ENCODE measurements at places on chromosomes 1 and 21.

- DNase-seq = no peak
These were observed 365.1 kb upstream of the VAMP3 start for GRCh38 chr1:7405844-7406500.

- no peak for DNase-seq
These were observed 343.0 kb downstream of the USP25 start for GRCh38 chr21:16072737-16073136.

GRCh38 chr1:195241066-195241465 is 1367.2 kb downstream of the KCNT2 start:
- DNase-seq = no peak

GRCh38 chr1:204065174-204065985 is 7.5 kb upstream of the SOX13 start:
- no peak for DNase-seq

GRCh38 chr1:104921525-104921924 is 1171.8 kb downstream of the AMY1C start:
- no peak for DNase-seq

DNA sequence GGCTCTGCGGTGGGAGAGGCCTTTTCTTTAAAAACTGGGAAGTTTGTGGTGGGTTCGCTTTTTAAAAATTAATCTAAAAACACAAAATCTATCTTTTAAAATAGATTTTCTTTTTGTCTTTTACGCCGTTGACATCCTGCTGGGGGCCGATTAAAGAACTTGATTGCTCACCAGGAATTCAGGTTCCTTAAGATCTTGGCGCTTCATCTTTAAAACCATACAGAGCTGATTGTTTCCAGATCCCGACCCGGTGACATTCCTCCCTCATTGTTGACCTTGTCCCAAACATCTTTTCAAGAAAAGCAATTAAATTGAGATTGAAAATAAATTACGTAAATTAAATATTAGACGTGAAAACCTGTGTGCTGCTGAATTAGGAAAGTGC is 546 bp upstream of the ZNF697 start:
- DNase-seq = no peak

DNA sequence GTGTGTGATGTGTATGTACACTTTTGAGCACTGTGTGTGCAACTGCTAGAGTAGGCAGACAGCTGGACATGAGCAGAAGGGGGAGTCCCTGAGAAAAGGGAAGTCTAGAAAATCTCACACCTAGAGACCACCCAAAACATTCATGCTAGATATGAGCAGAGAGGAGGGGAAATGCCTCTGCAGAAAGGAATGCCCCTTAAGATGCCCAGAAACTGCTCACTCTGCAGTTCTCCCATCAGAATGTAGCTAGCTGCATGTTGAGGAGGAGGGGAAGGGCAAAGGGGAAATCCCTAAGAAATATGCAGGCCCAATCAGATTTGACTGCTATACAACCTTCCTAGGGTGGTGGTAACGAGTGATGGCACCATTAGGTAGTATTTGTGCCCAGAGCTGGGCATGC is 31.8 kb upstream of the MAGOH start:
- no peak for DNase-seq

DNA sequence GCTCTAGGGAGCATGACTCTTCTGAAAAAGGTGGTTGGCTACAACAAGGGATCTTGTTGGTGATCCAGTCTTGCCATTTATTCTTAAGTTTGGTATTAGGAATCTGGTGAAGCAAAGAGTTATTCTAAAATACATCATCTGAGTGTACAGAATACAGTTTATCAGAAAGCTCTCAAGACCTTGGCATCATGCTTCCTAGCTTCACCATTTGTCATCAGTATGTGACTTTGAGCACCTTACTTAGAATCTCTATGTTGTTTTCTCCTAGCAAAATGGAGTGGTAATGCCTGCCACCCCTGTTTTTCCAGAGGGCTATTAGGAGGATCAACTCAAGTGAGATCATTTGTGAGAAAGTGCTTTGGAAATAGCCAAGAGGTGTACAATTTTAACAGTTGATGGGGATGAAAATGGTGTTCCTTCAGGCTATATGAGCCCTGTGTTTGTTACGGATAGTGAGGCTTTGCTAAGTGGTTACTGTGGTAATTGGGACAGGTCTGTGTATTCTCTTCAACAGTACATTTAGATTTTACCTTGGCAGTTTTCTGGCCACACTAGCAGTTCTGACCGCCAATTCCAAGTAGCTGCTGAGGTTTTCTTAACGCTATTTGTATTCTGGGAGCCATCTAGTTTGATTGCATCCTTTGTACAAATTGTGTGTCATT is 120.5 kb downstream of the DISP1 start:
- no peak for DNase-seq

- no peak for DNase-seq
These were observed 377.0 kb upstream of the USP24 start for GRCh38 chr1:55592122-55592521.

DNA sequence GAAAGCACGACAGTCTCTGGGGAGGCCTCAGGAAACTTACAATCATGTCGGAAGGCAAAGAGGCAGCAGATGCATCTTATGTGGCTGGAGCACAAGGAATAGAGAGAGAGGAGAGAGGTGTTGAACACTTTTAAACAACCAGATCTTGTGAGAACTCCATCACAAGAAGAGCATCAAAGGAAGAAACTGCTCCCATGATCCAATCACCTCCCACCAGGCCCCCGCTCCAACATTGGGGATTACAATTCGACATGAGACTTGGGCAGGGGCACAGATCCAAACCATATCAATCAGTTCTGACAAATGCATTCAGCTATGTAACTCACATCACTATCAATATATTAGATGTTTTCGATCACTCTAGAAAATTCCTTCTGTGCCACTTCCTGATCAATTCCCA is 37.6 kb downstream of the ETS2 start:
- no peak for DNase-seq

DNA sequence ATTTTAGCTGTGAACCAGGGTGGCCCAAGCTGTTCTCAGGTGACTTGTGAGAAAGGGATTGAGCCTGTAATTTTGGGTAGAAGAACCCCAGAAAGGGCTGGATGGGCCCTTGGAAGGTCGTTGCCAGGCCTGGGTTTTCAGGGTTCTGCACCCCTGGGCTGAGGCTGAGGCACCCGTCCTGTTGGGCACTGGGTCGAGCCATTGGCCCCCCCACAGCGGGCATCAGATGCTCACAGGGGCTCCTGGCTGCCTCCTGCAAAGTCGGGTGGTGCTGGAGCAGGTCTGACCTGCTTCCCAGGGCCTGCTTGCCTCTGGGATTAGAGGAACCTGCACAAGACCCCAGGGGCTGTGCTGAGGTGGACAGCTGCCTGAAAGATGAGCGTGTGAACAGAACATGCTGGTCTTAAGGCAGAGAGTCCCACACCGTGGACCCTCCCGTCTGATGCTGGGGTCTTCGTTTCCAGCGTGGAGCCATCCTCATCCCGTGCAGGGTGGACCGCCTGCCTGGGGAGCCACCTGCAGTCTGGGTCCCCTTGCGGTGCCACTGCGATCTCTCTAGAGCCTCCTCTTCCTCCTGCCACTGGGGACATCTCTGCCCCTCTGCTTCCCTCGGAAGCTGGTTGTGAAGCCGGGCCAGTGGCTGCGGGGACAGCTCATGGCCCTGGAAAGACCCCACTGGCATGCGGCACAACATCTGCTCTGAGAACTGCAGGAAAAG is 1.7 kb upstream of the TRPM2 start:
- no peak for DNase-seq

DNA sequence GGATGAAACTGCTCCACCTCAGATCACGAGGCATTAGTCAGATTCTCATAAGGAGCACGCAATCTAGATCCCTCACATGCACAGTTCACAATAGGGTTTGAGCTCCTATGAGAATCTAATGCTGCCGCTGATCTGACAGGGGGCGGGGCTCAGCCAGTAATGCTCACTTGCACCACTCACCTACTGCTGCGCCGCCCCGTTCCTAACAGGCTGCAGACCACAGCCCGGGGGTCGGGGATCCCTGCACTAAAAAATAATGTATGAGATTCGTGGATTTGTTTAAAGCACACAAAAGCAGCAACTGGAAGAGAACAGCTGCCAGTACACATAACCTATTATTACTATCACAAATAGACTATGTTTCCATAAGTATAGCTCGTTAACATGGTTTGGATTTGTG is 72.9 kb downstream of the HLCS start:
- no peak for DNase-seq

Data from stimulated activated CD8-positive, alpha-beta memory T cell treated with anti-CD3 and anti-CD28 coated beads, Interleukin-15, amount 100 ng/mL, for 24 hours (primary cell).